ENCODE measurements at places on chromosomes 5 and 9.

- no peak for DNase-seq
These were observed 29.2 kb downstream of the EXOC3 start for GRCh38 chr5:472076-472655.

DNA sequence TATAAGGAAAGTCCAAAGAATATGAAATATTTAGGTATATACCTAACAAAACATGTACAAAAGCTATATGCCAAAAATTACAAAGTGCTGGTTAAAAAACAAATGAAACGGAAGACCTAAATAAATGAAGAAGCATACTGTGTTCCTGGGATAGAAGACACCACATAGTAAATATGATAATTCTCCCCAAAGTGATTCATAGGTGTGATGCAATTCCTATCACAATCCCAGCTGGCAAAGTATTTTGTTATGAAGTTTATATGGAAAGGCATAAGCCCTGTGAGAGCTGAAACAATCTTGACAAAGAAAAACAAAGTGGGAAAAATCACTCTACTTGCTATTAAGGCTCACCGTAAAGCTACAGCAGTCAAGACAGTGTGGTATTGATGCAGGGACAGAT is 2.6 kb upstream of the SMIM23 start:
- DNase-seq = no peak

DNA sequence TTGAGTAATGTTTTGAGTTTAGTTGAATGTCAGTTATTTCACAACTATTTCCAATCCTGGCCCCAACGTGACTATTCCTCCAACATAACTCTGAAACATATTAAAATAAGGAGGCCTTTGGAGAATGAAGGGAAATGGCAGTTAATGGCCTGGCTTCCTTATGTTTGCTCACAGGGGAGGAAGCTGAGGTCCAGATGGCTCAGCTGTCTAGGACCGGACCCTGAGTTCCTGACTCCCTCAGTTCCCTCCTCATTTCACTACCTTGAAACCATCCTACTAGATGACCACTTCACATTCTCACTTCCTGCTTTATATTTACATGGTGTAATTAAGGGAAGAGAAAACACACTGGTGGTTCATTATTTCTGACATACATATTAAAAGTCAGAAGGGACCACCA is 6.6 kb downstream of the OTULINL start:
- no peak for DNase-seq

DNA sequence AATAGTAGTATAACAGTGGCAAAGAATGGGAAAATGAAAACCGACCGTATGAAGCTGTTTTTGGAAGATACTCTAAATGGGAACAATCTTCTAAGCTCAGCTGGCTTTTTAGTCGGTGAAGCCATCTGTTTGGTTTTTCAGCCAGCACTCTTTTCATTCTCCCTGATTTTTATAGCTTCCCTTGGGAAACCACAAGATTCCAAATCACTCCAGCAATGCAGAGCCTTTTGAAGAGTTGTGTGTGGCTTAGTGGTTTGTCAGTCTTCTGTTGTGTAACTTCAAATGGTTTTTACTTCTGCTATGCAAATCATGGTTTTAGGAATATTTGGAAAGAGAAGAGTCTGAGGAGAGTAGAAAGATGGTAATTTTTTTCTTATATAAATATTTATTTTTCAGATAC is 180.7 kb downstream of the KDM4C start:
- DNase-seq = no peak

- DNase-seq = no peak
These were observed 29.1 kb upstream of the SEC16A start for GRCh38 chr9:136511670-136512592.

DNA sequence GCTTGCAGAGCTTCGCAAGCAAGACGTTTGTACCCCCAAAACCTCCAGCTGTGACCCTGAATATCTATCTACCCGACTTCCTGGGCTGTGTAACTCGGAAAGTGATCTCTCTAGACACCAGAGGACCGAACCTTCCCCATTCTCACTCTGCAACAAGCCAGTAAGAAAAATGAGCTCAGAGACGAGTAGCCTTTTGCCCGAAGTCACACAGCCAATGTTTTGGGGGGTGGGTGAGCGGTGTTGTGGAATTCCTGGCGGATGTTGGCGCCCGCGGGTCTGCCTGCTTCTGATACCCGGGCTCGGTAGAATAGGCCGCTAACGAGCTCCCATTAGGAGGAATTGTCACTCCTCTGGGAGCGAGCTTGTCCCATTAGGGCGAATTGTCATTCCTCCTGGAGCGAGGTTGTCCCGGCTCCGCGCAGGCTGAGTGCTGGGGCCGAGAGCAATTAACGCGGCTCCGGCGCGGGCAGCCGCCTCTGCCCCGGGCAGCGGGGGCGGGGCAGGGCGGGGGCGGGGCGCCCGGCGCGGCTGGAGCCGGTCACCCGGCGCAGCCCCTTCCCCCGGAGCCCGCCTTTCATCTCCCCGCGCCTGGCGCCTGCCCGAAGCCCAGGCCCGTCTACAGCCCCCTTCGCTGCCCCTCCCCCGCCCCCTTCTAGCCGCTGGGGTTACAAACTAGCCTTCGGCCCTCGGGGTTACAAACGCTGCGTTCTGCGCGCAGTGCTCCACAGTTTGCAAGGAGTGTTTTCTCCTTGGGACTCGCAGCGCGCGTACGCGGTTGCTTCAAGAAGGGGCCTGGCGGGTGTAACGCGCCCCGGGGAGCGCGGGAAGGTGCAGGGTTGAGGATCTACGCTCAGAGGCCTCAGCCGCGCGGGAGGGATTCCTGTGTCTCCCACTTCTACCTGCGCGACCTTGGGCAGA is 3.5 kb upstream of the MSX2 start:
- DNase-seq = no peak

- DNase-seq = no peak
These were observed 201.3 kb upstream of the IL12B start for GRCh38 chr5:159531554-159532105.

GRCh38 chr5:66558560-66558959 is 37.6 kb upstream of the MAST4 start:
- no peak for DNase-seq

DNA sequence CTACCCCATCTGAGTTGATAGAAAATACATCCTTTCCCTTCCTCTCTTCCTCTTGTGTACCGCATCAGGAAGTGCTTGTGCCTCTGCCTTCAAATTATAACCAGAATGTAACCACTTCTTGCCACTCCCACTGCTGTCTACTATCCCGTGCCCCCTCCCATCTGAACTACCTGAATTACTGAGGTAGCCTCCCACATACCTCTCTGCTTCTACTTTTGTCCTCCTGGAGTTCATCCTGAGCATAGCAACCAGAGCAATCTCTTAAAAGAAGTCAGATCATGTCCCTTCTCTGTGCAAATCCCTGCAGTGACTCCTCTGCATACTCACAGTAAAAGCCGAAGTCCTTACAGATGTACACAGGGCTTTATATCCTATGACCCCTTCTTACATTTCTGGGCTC is 23.0 kb downstream of the SV2C start:
- DNase-seq = no peak

- no peak for DNase-seq
These were observed 51.7 kb upstream of the TUT7 start for GRCh38 chr9:86405926-86406325.

- peak; percentile 35 for DNase-seq
These were observed 36.0 kb downstream of the SARDH start for GRCh38 chr9:133701981-133702797.

GRCh38 chr5:154199263-154199662 is 8.7 kb downstream of the GALNT10 start:
- no peak for DNase-seq

DNA sequence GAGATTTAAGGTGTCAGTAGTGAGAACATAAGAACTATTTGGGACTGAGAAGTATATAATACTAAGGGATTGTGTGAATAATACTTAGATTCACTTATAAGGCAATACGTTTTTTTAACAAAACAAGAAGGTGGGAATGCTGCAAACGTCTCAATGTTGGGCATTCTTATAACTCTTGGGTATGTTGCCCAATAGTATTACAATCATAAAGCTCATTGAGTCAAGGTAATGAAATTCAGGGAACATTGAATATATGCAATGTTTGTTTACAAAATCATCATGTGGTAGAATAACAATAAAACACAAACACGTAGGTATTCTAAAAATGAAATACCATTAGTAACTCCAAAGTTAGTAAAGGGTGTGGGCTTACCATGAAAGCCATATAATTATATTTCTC is 400.7 kb downstream of the KIAA0825 start:
- DNase-seq = no peak
